Suppressor macrophage (primary cell): ENCODE measurements at places on chromosomes 7 and 10.

GRCh38 chr7:151697942-151698341 lies 178.2 kb upstream of the RHEB start:
- DNase-seq, result no peak

GRCh38 chr10:78398382-78398781 lies 364.7 kb downstream of the RPS24 start:
- no peak for DNase-seq

GRCh38 chr7:32412471-32412870 lies 77.7 kb downstream of the LSM5 start:
- DNase-seq, result no peak

GRCh38 chr10:71191019-71191418 lies 21.4 kb upstream of the UNC5B start:
- no peak for DNase-seq
